Activated CD4-positive, alpha-beta T cell treated with anti-CD3 and anti-CD28 coated beads for 1 hour (primary cell): ENCODE measurements at places on chromosomes 7 and 10.

DNA sequence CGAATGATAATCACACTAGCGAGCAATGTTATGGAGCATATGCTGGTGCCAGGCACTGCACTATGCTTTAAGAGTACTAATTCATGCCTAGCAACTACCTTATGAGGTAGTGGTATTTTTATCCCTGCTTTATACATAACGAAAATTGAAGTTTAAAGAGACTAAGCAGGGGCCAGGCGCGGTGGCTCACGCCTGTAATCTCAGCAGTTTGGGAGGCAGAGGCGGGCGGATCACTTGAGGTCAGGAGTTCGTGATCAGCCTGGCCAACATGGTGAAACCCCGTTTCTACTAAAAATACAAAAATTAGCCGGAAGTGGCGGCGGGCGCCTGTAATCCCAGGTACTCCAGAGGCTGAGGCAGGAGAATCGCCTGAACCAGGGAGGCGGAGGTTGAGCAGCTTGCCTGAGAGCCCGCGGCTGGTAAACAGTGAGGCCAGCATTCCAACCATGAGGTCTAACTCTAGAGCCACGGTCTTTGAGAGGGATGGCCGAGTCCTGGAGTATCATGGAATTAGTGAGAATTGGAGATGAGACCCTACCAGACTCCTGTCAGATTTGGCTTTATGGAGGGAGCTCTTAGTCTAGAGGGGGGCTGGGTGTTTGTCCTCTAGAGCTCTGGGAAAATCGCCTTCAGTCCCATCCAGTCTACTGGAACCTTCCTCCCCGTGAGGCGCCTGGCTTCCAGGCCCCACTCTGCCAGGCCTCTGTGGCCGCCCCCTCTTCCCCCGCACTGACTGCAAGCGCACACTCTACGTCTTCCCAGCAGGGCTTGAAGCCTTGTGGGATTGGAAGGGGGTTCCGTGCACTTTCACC is 11.6 kb downstream of the TLX1 start:
- no peak for DNase-seq

- no peak for DNase-seq
These were observed 7.7 kb upstream of the GRB10 start for GRCh38 chr7:50790381-50790780.

DNA sequence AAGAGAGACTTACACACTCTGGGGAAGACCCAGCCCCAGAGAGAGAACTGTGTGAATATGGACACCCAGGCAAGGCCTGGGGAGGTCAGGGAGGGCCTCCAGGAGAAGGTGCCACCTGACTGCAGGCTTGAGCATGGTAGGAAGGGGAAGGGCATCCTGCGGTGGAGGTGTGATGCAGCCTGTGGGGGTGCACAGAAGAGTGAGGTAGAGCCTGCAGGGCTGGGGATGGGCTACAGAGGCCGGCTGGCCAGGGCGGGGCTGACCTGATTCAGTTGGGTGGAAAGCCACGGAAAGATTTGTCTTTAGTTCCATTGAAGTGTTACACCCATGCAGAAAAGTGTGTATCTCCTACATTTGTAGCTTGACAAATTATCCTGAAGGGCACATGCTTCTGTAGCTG is 47.6 kb downstream of the ZMIZ1 start:
- no peak for DNase-seq

DNA sequence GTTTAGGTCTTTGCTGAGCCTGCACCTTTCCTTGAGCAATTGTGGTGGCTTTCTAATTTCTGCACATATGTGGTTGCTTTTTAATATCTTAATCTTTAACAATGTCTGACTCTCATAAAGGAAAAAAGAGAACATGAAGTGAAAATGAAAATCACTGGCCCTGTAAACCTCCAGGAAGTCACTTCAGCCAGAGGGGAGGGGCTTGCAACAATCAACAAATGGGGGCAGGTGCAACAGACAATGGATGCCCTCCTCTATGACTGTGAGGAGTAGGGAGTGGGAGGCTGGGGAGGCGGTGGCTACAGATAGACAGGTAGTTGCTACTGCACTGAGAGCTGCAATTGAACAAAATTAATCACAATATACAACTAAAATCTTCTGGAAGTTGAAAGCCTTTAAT is 1377.4 kb downstream of the XPNPEP1 start:
- no peak for DNase-seq

DNA sequence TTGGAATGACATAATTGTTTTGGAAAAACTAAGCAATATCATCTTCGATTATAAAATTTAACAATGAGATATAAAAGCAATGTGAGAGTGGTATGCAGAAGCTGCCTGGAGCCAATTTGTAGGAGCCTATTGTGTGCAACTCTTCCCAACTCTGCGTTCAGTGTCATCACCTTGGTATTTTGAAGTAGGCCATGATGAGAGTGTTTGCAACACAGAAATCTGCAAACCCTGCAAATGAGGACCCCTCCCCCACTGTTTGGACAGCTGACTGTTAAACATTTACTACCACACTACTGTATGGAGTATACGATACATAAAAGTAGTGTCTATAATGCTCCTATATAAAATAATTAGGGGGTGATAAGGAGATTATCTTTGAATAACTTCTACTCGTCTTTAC is 531.3 kb downstream of the ATRNL1 start:
- no peak for DNase-seq

- no peak for DNase-seq
These were observed 298.6 kb downstream of the EXOC4 start for GRCh38 chr7:133551466-133551865.

DNA sequence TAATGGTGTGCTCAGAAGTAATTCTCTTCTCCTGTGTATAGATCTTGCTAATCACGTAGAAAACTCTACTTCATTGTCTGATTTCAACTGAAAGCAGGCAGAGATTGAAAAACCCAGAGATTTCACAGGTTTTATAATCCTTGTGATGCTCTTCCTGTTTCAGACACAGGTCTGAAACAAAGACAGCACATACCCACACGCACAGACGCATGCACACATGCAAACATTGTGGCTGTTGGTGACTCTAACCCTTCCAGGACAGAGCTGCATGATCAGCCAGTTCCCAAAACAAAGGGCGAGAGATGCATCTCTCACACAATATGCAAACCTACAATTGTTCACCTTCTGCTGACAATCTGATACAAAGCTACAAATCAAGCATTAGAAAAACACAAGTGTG is 11.1 kb upstream of the TFEC start:
- DNase-seq = no peak

DNA sequence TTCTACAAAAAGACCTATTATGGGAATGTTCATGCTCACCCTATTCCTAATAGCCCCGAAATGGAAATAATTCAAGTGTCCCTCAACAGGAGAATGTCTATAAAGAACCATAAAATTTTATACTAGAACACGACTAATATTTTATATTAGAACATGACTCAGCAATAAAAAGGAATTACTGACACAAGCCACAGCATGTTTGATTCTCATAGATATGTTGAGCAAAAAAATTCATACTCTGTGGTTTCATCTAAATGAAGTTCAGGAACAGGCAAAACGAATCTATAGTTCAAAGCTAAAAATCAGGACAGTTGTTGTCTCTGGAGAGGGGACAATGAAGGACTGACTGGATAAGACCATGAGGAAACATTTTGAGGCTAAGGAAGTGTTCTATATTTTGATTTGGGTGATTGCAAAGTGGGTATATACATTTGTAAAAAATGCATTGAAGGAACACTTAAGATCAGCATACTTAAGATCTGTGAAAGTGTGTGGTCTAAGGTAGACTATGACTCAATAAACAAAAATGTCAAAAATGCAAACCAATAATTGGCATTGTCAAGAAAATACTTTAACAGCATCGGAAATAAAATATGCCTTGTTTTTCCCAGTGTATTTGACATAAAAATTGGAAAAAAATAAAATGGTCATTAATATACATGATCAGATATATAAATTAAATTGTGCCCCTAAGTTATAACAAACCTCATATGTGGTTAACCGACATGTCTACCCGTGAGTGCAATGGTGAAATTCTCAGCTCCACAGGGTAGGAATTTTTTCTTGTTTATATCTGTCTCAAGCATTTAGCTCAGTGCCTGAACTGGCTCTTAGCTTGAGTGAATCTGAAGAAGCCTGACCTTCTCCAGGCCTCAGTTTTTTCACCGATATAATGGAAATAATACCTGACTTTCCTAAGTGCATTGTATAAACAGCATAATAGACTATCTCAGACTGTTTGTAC is 124.9 kb upstream of the CTTNBP2 start:
- no peak for DNase-seq

GRCh38 chr7:37195388-37195787 is 253.3 kb downstream of the ELMO1 start:
- DNase-seq = no peak

GRCh38 chr7:158828133-158829020 is 932 bp downstream of the ESYT2 start:
- no peak for DNase-seq

- no peak for DNase-seq
These were observed 291.6 kb upstream of the PPP2R2D start for GRCh38 chr10:131609176-131609575.

DNA sequence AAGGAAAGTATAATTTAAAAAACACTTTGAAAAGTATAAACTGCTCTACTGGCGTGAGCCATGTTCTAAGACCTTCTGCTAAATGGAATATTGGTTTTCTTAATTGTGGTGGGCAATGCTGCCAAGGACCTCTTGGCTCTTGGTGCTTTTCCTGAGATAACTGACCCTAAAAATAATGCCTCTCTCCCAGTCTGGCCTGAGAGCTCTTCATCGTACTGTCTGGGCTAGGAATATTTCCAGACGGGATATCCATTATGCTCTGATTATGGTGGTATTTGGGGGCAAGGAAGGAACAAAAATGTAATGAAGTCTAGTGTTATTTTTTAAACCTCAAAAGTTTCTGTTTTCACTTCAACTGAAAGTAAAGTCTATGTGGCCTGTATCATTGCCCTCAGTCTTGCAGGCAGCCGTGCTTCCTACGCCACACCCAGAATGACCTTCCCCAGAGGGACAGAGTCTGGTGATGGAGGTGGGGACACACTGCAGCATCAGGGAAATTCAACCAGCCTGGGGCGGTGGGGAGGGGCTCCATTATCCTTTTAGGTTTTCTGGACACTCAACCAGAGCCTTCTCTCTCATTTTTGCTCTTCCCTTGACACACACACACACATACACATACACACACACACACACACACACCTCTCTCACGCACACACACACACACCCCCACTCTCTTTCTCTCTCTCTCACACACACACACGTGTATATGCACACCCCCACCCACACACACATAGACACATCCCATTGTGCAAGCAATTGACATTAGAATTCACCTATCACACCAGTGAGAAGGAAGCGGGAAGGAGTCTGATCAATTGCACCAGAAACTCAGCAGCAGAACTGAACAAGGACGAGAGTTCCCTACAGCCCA is 99.6 kb downstream of the LRRC18 start:
- DNase-seq = no peak

- no peak for DNase-seq
These were observed 234.1 kb upstream of the AGK start for GRCh38 chr7:141317033-141317585.

DNA sequence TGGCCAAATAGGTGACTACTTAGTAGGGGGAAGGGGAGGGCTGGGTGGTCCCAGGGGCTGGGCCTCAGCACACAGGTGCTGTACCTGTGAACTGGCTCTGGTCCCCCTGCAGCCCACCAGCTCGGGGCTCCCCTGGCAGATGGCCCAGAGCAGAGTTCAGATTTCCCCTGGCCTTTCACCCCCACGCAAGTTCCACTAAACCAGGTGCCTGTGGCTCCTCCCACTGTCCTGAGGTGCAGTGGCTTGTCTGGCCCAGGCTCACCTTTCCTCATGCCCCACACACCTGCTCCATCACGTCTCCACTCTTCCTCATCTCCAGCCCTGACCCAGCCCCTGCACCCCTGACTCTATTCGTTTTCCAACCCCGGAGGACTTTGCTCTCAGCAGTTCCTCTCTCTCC is 47.3 kb upstream of the OPALIN start:
- no peak for DNase-seq
